ENCODE measurements at places on chromosomes 13 and 19.

GRCh38 chr19:1624458-1624857, 19.2 kb upstream of the UQCR11 start:
- DNase-seq = no peak

DNA sequence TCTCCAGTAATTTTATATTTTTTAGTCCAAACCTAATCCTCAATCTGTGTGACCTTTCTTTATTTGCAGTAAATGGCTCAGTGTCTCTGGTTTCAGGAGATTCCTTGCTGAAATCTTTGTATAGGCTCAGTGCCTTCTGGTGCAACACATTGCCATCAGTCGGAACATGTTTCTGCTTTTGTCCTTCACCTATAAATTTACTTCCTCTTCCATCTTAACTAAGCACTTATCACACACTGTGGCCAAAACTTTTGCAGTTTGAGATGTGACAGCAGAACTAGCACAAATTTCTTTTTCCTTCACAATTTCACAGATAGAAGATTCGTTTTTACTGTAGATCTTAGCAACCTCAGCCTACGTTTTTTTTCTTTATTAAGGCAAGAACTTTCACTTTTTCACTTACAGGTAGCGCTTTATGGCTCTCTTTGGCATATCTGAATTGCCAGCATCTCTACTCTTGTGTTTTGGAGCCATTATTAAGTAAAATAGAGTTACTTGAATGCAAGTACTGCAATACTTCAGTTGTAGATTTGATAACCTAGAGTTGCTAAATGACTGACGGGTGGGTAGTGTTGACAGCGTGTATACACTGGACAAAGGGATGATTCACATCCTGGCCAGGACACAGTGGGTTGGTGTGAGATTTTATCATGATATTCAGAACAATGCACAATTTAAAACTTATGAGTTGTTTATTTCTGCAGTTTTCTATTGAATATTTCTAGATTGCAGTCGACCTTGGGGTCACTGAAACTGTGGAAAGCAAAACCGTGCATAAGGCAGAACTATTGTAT, 44.3 kb downstream of the NDFIP2 start:
- DNase-seq = no peak

- DNase-seq = no peak
These were observed 7.9 kb upstream of the MYO16 start for GRCh38 chr13:108621462-108621861.

- no peak for DNase-seq
These were observed 21.4 kb downstream of the TSSK6 start for GRCh38 chr19:19493841-19494546.

- DNase-seq = no peak
These were observed 173.1 kb downstream of the LACC1 start for GRCh38 chr13:44052780-44053184.

DNA sequence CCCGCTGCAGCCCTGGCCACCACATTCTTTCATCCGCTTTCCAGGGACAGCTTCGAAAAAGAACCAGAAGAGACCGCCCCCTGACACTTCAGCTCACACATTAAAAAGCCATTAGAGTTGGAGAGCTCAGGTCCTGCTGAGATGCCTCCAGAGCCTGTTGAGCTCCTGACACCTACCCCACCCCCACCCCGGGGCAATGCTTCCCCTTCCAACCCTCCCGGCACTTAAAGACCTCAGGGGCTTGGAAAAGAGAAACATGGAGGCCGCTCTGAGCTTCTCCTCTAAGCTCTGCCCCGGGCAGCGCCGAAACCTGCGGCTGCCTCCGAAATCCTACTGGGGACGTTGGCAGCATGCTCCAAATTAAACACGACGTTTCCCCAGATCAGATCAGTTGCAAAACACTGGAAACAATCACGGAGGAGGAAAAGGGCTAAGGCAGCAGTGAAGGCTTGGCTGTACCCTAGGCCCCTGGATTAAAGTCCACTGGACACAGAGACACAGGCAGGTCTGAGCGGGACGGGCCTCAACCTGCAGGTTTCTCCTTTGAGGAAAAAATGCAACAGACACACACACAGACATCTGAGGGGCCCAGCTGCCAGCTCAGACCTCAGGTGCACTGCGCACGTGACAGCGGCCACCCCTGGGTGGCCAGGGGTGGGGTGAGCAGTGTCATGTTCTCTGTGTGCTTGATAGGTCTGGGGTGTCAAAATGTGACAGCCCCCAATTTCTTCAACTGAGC, 9.6 kb downstream of the SH3GL1 start:
- no peak for DNase-seq

GRCh38 chr13:23673867-23674605, 103.8 kb downstream of the TNFRSF19 start:
- DNase-seq = no peak
